ENCODE measurements at places on chromosomes 11 and 22.

GRCh38 chr11:75632962-75633361 lies 35.9 kb downstream of the MAP6 start:
- no peak for DNase-seq

DNA sequence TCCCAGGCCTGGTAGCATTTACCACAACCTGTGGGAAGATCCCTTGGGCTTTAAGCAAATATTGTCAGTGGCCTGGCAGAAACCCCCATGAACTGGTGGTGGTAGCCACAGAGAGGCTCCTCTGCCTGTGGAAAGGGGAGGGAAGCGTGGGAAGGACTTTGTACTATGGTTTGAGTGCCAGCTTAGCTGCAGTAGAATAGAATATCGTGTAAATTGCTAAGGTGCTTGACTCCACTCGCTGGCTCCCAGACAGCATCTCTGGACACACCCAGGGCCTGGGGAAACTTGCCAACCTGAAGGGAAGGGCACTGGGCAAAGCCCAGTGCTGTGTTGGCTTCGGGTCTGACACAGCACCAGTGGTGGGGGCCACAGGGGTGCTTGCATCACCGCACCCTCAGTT lies 52.6 kb downstream of the XRRA1 start:
- DNase-seq: no peak

DNA sequence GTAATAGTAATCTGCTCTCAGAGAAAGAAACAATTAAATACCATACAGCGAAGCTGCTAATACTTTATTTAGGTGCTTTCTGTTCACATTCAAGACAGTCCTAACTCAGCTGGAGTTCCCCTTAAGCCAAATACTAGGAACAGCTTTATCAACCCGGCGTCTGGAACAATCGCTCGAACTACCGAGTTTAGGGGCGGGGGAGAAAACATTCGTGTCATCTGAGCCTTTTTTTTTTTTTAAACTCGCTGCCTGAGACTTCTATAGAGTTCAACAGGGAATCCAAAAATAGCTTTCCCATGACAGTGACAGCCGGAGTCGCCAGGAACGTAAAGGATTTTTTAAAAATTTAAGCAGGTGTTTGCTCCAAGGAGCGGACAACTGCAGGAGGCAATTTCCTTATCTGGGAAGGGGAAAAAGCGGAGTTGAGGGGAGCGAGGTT lies 852 bp downstream of the TRAF6 start:
- DNase-seq: no peak

- DNase-seq: no peak
These were observed 72.6 kb downstream of the NAV2 start for GRCh38 chr11:19785265-19785664.

GRCh38 chr11:117187799-117188481 lies 9.4 kb downstream of the SIDT2 start:
- DNase-seq: no peak

DNA sequence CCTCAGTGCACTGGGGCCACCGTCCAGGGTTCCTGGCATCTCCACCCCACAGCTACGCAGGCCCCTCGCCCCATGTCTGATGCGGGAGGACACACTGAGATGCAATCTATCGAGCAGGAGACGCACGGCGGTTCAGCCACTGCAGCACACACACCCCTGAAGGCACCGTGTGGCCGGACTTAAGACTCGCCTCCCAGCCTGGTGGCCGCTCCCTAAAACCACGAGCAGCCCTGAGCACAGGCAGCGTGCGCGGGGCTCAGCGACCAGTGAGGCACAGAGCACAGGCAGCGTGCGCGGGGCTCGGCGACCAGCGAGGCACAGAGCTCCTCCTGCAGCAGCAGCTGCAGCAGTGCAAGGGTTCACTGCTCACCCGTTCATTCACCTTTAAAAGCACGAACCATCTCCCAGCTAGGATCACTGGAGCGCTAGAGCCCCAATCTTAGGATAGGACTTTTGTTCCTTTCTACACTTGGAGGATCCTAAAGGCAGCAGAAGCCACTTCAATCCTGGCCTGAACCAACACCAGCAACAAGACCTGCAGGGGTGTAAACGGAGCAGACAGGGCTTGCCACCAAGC lies 31.4 kb downstream of the TOLLIP start:
- DNase-seq: no peak

GRCh38 chr11:109112261-109112660 lies 309.7 kb upstream of the C11orf87 start:
- no peak for DNase-seq
